ENCODE measurements at places on chromosomes 1 and 21.

GRCh38 chr1:12345350-12346217, 115.8 kb downstream of the VPS13D start:
- no peak for DNase-seq

DNA sequence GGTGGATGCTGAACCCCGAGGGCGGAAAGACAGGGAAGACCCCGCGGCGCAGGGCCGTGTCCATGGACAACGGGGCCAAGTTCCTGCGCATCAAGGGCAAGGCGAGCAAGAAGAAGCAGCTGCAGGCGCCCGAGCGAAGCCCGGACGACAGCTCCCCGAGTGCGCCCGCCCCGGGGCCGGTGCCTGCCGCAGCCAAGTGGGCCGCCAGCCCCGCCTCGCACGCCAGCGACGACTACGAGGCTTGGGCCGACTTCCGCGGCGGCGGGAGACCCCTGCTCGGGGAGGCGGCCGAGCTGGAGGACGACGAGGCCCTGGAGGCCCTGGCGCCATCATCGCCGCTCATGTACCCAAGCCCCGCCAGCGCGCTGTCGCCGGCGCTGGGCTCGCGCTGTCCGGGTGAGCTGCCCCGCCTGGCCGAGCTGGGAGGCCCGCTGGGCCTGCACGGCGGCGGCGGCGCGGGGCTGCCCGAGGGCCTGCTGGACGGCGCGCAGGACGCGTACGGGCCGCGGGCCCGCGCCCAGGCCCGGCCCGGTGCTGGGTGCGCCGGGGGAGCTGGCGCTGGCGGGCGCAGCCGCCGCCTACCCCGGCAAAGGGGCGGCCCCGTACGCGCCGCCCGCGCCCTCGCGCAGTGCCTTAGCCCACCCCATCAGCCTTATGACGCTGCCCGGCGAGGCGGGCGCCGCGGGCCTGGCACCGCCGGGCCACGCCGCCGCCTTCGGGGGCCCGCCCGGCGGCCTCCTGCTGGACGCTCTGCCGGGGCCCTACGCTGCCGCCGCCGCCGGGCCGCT, 20.7 kb downstream of the FOXO6 start:
- DNase-seq = no peak

GRCh38 chr1:103266036-103266435, 157.7 kb upstream of the COL11A1 start:
- DNase-seq = no peak

- DNase-seq = no peak
These were observed 61.8 kb upstream of the SYT6 start for GRCh38 chr1:114215436-114215835.

DNA sequence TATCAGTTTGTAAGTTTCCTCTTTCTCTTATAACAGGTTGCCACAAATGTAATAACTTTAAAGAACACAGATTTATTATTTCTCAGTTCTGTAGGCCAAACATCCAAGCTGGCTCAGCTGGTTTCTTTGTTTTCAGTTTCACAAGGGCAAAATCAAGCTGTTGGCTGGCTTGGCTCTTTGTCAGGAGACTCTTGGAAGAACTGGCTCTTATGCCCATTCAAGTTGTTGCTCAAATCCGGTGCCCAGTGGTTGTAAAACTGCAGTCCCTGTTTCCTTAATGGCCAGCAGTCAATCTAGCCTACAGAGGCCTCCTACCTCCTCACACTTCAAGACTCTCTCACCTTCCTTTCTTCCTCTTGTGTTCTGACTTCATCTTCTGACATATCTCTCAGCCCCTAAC, 1171.0 kb downstream of the MRPL39 start:
- no peak for DNase-seq
